ENCODE measurements at places on chromosomes 7 and 10.
A peak's percentile ranks its signal among the peaks of the same experiment; 100 is the strongest.

GRCh38 chr7:17022920-17023319, 141.1 kb upstream of the AGR3 start:
- no peak for DNase-seq

- no peak for DNase-seq
Measured at GRCh38 chr7:43569424-43569823, 13.5 kb upstream of the STK17A start.

DNA sequence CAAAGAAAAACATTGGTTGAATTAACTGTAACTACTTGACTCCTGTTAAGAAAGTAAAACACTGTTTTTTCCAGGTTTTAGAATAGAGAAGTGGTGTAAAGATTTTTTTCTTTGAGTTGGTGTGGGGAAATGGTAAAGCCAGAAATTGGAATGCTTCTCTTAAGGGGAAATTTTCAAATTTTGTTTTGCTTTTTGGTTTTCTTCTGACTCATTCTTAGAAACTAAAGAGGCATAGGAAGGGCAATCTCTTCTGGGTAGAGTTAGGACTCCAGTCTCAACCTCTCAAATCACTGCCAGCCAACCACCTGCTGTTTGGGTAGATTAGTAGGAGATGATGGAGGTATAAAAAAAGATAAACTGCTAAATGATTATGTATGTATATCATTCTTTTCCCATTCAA, 47.7 kb upstream of the STRIP2 start:
- no peak for DNase-seq

DNA sequence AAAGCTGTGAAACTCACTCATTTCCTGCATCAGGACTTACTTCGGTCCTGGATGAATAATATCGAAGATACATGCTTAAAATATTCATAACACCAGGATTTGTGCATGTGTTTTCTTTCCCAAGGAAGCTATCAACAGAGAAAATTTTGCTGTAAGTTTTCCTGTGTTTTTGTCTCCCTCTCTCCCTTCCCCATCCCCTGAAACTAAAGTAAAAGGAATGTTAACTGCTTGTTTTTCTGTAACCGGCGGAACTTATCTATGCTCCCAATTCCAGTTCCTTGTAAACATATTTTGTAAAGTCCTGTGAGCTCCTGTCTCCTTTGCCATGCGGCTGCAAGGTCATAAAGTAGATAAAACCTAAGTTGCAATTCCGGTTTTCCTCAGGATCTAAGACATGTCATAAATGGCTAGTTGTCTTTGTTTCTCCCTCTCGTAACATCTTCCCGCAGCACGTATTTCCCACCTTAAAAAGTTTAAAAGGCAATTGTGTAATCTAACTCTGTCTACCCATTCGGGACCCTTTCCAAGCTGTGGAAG, 79.0 kb upstream of the POM121L12 start:
- no peak for DNase-seq

DNA sequence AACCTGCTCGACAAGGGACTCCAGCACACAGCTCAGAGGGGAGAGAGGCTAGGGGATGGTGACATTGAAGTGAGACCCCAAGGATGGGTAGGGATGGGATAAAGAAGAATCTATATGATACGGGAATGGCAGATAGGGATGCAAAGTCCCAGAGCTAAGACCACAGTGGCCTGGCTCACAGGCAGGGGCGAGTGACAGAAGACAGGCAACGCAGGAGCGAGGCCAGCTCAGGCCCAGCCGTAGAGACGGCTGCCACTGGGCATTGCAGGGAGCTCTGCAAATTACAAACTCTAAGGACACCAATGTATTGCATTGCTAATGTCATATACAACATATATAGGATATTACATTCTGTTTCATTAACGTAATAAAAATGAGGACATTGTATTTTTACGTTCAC, 131.4 kb downstream of the TCERG1L start:
- no peak for DNase-seq

- no peak for DNase-seq
Measured at GRCh38 chr10:21160116-21160515, 263.0 kb upstream of the NEBL start.

DNA sequence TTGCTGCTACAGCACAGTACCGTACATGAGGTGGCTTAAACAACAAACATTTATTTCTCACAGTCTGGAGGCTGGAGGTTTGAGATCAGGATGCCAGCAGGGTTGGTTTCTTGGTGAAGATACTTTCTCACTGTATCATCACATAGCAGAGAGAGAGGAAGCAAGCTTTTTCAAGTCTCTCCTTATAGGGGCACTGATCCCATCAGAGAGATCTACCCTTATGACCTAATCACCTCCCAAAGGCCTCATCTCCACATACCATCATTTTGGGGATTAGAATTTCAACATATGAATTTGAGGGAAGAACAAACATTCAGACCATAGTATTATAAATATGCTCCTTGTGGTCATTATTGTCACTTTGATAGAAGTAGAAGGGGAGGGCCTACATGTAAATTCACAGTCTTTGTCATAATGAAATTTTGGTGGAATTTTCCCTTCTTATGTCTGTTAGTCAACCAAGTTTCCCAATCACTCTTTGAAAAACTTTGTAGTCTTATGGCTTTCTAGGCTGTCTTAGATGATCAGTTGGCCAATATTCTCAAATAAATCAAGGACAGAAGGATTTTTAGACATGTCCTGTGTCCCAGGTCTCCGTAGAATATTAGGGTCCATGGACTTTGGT, 606.2 kb downstream of the LRMDA start:
- no peak for DNase-seq

GRCh38 chr10:17431871-17432311, 22.5 kb downstream of the ST8SIA6 start:
- no peak for DNase-seq

GRCh38 chr10:80411267-80411668, 2.9 kb downstream of the PRXL2A start:
- no peak for DNase-seq

DNA sequence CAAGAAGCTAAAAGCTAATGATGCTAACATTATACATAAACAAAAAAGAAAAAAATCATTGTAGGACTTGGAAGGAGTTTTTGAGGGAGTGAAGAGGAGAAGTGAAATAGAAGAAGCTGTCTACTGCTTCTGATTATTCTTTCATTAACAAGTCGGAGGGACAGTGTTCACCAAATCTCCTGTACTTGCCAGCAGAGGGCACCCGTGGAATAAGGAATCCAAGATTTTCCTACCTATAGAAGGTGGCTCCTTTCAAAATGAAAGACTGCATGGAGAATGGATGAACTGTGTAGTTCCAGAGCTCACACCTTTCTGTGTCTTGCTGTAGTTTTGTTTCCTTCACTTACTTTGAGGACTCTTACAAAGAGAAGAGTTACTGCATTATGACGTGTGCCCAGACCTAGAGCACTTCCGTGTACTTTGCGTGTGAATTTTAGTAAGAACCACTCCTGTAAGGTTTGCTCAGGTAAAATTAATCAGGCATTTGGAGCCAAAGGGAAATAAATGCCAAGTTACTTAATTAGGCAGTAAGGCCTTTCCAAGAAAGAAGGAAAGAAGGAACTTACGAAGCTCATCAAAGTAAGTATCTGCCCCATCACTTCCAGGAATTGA, 145.1 kb downstream of the SEMA3D start:
- DNase-seq: peak; percentile 78

DNA sequence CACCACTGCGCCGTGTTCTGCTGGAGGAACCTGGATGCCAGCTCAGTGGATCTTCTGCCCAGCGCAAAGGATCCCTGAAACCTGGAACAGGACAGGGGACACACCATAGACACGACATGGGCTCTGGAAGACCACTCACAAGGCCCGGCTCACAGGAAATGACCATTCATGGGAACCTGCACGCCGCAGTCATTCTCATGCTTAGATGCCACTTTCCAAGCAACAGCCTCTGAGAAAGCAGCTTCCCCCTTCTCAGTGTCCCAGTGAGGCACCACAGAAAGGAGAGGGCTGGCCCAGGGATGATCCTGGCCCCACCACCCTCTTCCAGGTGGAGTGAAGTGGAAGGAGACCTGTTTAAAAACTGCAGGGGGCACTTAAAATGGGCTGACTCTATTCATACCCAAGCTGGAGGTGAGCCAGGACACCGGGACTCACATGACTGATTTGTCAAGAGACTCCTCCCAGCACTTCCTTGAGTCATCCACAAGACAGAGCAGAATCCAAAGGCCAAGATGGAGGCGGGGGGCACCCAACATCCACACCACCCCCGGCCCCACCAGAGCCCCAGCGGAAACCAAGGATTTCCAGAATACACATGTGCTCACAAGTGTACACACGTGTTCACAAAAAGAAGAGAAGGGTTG, 11.2 kb downstream of the CTBP2 start:
- no peak for DNase-seq

- no peak for DNase-seq
Measured at GRCh38 chr7:117631652-117632051, 151.8 kb downstream of the CFTR start.

DNA sequence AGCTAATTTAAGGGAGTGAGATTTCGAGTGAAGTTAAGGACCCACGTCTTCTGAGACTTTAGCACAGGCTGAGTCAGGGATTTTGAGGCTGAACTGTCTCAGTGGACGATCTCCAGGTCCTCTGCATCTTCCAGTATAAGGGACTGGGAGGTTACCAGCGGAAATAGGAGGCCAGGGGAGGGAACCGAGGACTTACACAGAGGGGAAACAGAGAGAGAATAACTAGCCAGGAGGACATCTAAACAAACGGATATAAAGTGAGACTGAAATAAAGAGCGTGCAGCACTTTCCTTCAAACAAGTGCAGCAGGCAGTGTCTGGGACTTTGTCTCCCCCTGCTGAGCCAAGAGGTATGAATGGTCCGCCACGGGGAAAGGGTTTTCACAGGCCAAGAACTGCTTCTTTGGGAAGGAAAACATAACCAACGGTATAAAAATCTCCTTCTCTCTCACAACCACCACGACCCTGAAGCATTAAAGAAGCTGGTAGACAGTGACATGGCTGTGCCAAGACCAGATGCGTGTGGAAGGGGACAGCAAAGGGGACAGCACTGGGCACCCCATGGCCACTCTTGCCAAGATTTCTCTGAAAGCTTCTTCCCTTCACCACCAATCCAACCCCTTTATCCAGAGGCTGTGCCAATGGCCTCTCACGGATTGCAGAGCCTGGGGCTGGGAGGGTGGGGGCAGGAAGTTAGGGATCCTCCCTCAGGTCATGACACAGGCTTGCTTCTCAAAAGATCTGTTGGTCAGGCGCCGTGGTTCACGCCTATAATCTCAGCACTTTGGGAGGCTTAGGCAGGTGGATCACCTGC, 72.0 kb downstream of the SLC37A3 start:
- DNase-seq: peak; percentile 52

GRCh38 chr10:114544045-114544659, 113.9 kb downstream of the ABLIM1 start:
- DNase-seq: no peak

GRCh38 chr7:69739190-69739589, 140.9 kb downstream of the AUTS2 start:
- no peak for DNase-seq

DNA sequence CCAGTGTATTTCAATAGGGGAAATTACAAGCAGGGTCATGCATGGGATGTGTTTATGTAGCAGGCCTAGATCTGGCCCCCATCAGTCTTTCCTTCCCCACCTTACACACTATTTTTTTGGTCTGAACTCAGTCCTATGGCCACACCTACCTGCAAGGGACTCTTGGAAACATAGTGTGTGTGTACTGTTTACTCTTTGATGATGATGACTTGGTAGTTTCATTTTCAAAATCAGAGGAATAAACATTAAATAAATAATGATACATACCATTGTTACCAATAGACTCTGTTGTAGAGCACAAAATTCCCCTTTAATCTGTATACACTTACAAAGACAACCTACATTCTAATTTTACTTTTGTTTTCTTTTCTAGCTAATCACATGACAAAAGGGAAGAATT, 191.0 kb downstream of the ZEB1 start:
- DNase-seq: no peak

GRCh38 chr7:150856303-150857275, 4.3 kb downstream of the AOC1 start:
- DNase-seq: no peak

- no peak for DNase-seq
Measured at GRCh38 chr10:15430969-15431771, 60.1 kb upstream of the FAM171A1 start.

GRCh38 chr10:105540381-105540780, 899.3 kb downstream of the SORCS3 start:
- DNase-seq: no peak

- no peak for DNase-seq
Measured at GRCh38 chr10:113178771-113179170, 228.7 kb downstream of the TCF7L2 start.

DNA sequence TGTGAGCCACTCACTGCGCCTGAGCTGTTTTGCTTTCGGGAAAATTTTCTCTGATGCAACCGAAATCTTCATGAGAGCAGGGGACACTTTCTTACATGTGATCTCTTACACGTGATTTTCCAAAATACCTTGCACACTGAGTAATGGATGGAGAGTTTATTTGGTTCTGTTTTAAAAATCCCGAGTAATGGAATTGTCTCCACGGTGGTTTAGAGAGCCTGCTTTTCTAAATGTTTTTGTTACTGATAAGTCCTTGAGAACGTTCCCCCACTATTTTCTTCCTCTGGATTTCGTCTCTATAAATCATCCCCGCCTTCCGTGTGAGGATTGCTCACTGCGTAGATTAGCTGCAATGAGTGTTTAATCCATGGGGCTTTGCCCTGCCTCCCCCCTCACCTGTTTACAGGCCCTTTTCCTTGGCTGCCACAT, 25.7 kb downstream of the CAMK1D start:
- DNase-seq: no peak

DNA sequence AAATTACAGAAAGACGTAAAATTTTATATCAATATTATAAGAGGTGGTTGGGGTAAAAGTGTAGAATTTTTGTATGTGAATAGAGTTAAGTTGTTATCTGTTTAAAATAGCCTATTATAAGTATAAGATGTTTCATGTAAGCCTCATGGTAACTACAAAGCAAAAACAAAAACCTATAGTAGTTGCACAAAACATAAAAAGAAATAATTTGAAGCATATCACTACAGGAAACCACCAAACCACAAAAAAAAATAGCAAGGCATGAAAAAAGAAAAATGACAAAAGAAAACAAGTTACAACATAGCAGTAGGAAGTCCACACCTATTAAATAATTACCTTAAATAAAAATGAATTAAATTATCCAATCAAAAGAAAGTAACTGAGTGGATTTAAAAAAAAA, 12.4 kb upstream of the GSTK1 start:
- DNase-seq: no peak

DNA sequence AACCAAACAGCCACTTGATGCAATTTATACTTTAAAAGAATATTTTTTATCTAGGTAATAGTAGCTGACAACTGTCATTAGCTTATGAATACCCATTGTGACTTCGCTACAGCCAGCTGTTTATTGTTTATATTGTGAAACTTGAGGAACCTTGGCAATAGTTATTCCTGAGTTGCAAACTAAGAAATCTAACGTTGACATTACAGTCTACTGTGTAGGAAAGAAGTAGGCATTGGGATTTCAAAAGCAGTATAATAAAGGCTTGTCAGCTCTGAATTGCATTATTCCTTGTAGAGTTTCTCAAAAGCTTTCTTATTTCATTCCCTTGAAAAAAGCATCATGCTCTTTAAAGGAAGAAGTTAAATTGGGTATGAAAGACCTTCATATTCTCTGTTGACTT, 42.7 kb upstream of the OIT3 start:
- no peak for DNase-seq
